ENCODE measurements at places on chromosomes 12 and 14. TPM values are rescaled to one million over a fixed set of nuclear protein-coding genes. Genes with fewer than 3 reads are reported as not detected.

ANO4 gene
- 30.6 TPM for total RNA-seq

CD4 gene
- not detected for total RNA-seq

PLD4 gene
- not detected for total RNA-seq

DNA sequence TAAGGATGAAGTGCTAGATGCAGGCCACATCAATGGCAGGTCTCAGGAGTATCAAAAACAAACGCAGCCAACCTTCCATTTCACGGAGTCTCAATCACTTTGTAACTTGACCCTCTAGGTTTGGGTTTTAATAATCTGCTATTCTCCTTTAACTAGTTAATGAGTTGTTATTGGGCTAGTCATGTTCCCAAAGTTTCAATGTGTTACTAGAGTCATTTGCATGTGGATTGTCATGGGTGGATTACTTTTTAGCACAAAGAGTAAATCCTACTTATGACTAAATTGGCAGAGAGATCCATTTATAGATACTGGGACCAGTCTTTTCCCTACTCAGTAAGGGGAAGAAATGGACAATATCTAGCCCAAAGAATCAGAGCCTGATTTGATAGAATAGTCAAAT is 151.0 kb downstream of the BCAT1 start:
- DNase-seq: no peak

- DNase-seq: no peak
These were observed 28.8 kb downstream of the CKAP4 start for GRCh38 chr12:106219043-106219442.

- DNase-seq: no peak
These were observed 12.8 kb downstream of the CYP46A1 start for GRCh38 chr14:99696929-99697328.

DNA sequence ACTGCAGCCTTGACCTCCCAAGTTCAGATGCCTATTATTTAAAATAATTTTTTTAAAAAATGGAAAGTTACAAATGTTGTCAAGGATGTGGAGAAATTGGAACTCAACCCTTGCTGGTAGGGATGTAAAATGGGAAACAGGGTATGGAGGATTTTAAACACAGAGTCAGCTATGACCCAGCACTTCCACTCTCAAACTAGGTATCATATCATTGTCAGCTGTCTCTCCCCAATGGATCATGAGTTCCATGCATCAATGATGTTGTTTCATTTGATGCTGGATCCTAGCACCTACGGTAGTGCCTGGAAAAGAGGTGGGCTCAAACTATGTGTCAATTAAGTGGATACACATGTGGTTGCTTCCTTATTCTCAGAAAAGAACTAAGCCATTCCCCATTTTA is 150.9 kb downstream of the RIMBP2 start:
- DNase-seq: no peak

COA8 gene
- total RNA-seq: 40.4 TPM

MMAB gene
- 74.3 TPM for total RNA-seq

TSPAN9 gene
- 14.2 TPM for total RNA-seq

DNA sequence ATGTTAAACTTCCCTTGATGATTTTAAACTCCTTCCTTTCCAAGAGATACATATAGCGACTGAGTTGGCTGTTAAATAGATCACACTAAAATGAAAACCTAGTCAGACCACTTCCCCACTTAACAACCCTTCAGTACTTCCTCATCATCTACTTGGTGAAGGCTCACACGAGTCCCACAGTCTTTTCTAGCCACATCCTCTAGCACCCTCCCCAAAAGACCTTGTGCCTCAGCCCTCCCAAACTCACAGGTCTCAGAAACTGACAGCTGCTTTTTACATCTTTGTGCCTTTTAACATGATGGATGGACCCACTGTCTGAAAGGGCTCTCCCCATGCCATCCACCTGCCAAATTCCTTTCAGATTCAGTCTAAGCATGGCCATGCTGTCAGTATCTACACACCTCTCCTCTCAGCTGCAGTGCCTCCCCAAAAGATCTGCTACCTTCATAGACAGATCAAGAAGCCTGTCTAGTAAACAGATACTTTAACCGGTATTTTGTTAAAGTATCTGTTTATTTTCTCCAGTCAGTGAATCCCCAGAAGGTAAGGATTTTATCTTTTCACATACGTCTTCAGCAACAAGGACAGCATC is 65.1 kb upstream of the GPHB5 start:
- DNase-seq: no peak

DNA sequence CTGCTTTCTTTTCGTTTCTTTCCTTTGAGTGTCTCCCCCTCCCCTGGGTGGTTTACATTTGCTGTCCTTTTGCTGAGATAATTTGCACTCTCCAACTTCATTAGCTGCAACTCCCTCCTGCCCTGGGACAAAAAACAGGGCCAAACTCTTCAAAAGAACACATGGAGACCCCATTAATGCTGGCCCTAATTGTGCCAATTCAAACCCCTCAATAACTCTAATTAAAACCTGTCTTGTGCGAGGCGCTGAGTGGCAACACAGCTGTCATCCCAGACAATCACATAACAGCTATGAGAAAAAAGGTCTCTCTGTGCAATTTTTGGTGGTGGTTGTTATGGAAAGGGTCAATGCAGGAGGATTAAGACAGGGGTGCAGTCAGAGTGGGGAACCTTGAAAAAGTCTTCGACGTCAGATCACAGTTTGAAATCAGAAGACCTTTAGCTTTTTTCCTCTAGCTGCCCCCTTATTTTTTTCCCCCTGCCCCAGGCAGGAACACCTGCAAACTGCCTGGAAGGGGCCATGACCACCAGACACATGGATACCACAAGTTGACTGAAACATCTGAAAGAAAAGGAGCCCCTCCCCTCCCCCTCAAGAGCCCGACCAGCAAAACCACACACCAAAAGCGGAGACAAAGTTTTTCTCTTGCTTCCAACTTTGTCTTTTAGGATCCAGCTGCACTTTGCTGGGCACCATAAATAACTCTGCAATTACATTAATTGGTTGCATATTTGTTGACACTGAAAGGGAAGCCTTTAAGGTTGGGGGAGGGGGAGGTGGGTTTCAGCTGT is 26.5 kb upstream of the SMOC1 start:
- no peak for DNase-seq
